ENCODE measurements at places on chromosomes 6 and 20. TPM values are rescaled to one million over a fixed set of nuclear protein-coding genes. Genes with fewer than 3 reads are reported as not detected.
A peak's percentile ranks its signal among the peaks of the same experiment; 100 is the strongest.

DNA sequence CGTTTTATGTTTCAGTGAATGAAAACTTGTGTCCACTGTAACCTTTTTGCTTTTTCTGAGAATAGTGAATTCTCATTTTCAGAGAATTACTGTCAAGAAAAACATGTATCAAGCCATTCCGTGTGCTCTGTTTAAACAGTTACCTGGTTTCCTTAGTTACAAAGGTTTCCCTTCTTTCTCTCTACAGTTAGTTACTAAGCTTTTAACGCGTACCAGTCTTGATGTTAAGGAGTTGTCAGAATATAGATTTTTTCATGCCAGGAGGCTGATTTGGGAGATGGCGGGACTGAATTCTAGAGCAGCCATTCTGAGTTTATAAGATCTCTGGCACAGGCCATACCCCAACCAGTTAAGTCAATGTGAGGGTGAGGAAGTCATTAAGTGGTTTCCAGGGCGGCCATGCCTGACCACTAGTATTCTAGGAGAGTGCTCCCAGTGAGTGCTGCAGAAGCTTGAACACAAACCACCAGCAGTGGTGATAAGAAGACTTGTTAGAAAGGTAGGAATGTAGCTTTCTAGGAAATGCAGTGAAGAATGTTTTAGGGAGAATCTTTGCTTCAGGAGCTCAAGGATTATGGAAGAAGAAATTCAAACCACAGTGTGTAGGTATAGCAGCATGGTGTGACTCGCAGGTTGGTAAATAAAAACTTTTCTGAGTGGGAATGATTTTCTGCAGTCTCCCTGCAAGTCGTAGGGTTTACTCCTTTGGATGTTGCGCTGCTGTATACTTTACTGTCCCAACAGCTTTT lies 112.9 kb downstream of the JARID2 start:
- DNase-seq = no peak

- no peak for DNase-seq
These were observed 22.3 kb downstream of the KCNB1 start for GRCh38 chr20:49460131-49460530.

- DNase-seq = no peak
These were observed 108.5 kb upstream of the RALGAPA2 start for GRCh38 chr20:20820785-20821483.

DNA sequence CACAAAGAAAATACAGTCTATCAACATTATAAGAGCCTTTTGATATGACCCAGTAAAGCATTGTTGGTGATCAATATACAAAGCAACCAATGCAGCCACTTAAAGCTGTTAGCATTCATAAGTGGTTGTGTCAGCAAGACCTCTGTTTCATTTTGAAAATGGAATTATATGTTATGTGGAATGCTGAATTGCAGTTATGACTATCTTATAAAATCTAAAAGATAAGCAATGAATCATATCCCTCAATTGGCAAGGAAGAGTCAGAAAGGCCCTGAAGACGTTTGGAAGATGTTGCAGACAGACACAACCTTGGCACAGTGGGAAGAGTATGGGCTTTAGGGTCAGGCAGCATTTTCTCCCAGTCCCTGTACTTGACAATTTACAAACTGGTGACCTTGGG lies 93.8 kb upstream of the RNF217 start:
- DNase-seq = no peak

GRCh38 chr20:23869520-23869919 lies 10.0 kb downstream of the CST5 start:
- no peak for DNase-seq

DNA sequence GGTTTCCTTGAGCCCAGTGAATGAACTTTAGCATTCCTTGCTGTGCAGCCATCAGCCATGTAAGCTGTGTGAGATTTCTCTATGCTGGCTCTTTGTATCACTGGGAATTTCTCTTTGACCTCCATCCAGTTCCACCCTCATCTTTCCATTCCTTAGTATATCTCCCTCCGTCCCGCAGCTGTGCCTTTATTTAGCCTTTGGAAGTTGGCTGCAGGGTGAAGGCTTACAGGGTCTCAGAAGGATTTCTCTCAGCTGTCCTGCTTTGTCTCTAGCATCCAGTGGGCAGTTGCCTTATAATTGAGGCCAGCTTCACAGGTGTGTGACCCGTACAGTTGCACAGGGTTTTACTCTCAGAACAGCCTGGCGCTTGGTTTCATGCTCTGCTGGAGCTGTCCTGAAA lies 144.3 kb downstream of the PXDC1 start:
- DNase-seq = no peak

CCN5 gene
- total RNA-seq = 50.8 TPM

GRCh38 chr6:27672113-27672799 lies 199.4 kb upstream of the ZNF184 start:
- no peak for DNase-seq

DNA sequence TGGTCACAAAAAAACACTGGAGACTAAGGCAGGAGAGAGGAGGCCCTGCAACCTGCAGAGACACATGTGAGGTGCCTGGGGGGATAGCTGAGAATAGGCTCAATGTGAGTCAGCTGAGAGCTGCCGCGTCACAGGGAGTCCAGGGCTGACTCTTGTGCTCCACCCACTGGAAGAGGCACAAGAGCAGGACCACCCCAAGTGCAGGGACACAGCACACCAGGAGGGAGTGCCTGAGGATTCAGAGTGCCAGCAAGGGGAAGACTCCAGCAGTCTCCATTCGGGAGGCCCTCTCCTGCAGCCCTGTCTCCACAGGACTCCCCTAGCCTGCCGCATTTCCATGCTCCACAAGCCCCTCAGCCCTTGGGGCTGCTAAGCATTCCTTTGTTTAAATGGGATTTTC lies 105.5 kb downstream of the HUS1B start:
- DNase-seq = no peak

- DNase-seq = no peak
These were observed 796 bp downstream of the HLA-DQB1 start for GRCh38 chr6:32665661-32666060.

CRISP2 gene
- not detected for total RNA-seq

PAK5 gene
- 0.27 TPM for total RNA-seq

DNA sequence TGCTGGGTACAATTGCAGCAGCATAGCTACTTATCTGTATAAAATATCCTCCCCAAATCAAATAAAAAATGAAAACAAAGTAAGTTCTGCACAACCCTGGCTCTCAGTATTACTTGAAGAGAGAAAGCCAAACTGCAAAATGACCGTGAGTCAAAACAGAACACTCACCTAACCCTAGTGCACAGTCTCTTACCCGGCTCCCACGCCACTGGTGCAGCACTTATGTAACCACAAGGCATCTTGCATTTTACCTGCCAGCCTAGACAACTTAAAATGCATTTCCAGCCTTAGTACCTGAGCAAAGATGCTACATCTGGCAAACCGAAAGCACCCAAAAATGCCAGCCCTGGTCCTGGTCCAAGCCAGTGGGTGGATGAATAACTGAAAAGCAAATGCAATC lies 12.4 kb upstream of the SIRPB1 start:
- no peak for DNase-seq

GRCh38 chr6:87102151-87102621 lies 7.3 kb upstream of the CGA start:
- DNase-seq = no peak

DNA sequence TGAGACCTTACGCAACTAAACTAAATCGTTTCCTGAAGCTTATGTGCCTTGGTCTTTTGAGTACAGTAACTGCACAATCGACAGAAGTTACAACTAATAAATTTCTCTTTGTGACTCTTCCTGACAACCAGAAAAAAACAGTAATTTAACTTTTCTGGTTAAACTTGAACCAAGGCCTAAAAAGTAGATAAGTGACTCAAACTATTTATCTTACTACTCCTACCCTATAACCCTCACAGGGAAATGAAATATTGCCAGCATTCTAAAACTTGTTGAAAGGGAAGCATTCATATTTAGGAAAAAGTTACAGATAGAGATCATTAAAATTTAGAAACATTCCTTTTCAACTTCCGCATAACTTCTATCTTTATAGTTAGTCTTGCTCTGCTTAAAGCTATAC lies 1034.4 kb downstream of the EYS start:
- DNase-seq = no peak

GRCh38 chr20:36270744-36271638 lies 34.7 kb downstream of the AAR2 start:
- peak; percentile 43 for DNase-seq

- DNase-seq = no peak
These were observed 134.3 kb downstream of the IBTK start for GRCh38 chr6:82113231-82113630.

- no peak for DNase-seq
These were observed 38.2 kb downstream of the PTPN1 start for GRCh38 chr20:50548396-50548795.

DNA sequence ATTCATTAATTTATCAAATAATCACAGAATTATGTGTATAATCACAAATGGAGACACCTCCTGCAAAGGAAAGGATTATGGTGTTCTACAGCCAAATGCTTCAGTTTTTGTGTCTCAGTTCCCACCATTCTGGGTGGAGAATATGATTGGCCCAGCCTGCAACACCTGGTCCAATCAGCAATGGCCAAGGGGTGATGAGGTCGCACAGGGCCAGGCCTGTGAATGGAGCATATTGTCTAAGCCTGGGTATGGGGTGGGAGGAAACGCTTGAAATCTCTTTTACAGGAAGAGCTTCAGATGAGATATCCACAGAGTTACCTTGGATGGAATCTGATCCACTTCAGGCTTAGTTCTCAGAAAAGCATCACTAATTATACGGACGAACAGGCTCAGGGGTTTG lies 271.6 kb downstream of the DHX35 start:
- peak; percentile 43 for DNase-seq

DNA sequence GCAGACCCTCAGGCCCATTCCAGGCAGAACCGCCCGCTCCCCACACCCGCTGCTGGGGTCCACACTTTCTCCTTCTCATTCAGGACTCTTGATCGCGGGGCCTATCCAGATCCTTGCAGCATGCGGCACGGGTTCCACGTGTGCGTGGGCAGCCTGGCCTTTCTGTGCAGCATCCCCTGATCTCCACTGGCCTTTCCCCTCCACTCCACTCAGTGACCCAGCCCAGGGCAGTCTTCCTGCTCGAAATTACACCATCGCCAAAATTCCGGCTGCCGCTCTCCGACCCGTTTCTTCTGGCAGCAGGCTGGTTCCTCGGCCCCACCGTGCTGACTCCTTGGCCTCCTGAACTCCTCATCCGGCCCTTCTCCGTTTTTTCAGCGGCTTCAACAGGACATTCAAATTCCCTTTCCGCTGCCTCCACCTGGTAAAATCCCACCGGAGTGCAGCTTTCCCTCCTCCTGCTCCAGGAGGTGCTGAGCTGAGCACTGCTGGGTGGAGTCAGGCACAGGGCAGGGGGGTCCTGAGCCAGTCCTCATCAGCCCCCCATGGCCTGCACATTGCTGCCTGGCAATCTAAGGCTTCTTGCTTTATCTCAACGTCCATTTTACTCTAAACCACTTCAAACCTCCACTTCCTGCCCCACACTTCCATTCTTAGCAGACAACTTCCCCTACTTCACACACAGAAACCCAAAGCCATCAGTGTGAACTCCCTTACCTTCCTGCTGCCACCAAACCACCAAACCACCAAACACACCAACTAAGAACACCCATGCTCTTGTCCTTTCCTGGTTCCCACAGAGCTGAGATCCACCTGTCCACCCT lies 9.0 kb downstream of the SFT2D1 start:
- no peak for DNase-seq

- DNase-seq = no peak
These were observed 96.2 kb upstream of the SIRPA start for GRCh38 chr20:1798982-1799381.

- no peak for DNase-seq
These were observed 49.1 kb downstream of the ARMC2 start for GRCh38 chr6:108897371-108897770.

- DNase-seq = no peak
These were observed 41.5 kb downstream of the SLC22A2 start for GRCh38 chr6:160217073-160217472.

- DNase-seq = no peak
These were observed 364.5 kb upstream of the CITED2 start for GRCh38 chr6:139738801-139739455.

GRCh38 chr6:28884423-28885131 lies 39.2 kb downstream of the TRIM27 start:
- no peak for DNase-seq
